ENCODE measurements at places on chromosomes 5 and 9.

GRCh38 chr9:1707291-1707690 is 307.9 kb upstream of the SMARCA2 start:
- no peak for DNase-seq

DNA sequence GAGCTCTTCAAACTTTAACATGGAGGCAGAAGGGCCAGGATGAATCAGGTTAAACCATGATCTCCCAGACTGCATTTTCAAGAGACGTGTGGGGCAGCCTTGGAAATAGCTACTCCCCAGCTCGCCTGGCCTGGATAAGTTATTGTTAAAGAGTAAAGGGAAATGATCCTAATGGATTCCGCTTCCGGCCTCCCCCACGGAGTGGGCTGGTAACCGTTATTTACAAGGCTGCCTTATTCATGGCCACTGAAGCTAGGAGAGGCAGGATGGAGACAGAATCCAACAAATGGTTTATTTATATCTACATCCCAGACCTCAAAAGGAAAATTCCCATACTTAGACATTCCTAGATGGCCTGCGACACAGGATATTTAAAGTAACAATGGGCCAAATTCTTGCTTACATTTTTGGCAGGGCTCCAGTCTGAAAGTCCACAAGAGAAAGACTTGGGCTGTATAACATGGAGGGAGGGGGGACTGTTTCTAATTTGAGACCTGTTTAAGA is 27.9 kb downstream of the SPRY4 start:
- DNase-seq, result no peak

DNA sequence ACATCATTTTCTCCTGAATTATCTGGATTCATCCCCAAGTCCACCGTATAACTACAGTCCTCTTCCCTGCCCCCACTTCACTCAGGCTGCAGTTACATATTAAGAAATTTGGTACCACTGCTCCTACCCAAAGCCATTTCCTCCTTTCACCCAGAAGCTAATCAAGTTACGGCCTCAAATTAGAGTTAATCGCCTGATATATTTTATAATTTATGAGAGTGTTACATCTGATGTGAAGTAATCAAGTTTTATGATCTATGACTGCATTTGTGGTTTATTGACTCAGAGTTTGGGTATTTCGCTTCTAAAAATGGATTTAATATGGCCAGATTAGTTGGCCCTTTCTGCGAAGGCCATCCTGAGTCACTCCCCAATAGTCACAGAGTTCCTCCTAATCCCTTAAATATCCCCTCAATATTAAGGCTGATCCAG is 223.6 kb upstream of the KIF2A start:
- no peak for DNase-seq

GRCh38 chr5:78243639-78244038 is 50.9 kb downstream of the AP3B1 start:
- no peak for DNase-seq

GRCh38 chr5:158309088-158309807 is 450.3 kb upstream of the CLINT1 start:
- DNase-seq, result no peak

DNA sequence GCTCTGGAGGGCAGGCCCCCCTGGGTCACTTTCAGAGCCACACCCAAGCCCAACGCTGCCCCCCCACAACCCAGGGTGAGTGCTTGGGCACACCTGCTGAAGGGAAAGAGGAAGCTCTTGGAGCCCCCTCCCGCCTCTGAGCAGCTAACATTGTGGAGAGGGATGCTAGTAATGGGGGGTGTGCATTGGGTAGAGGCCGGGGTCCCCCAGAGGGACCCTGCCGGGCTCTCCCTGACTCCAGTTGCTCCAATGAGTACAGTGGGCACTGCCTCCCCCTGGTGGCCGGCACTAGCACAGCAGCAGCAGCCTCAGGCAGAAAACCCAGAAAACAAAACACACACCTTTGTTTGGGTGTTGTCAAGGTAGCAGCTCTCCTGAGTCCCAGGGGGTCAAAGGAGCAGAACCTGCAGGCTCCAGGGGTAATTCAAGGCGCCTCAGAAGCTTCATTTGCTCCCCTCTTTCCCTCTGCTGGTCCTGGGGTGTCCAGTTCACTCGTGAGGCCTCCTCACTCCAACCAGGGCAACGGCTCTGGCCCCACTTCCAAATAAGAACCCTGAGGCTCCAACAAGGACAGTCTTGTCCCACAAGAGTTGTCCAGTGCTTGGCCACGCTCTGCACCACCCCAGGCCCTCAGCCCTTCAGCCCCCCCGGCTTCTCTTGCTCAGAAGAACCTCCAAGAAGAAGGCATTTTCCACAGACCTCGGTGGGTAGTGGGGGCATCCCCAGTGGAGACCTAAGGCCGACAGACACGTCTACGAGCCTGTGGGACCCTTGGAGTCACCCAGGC is 16.1 kb downstream of the GBGT1 start:
- peak; percentile 92 for DNase-seq

- DNase-seq, result no peak
These were observed 53.7 kb downstream of the CERT1 start for GRCh38 chr5:75457691-75458090.
